Esophagus muscularis mucosa (tissue), 4 donors: ENCODE measurements at places on chromosomes 7 and 10. TPM values are rescaled to one million over a fixed set of nuclear protein-coding genes. Genes with fewer than 3 reads are reported as not detected.

GRCh38 chr7:84191261-84191660, 3.3 kb downstream of the SEMA3A start:
- no peak for DNase-seq

DNA sequence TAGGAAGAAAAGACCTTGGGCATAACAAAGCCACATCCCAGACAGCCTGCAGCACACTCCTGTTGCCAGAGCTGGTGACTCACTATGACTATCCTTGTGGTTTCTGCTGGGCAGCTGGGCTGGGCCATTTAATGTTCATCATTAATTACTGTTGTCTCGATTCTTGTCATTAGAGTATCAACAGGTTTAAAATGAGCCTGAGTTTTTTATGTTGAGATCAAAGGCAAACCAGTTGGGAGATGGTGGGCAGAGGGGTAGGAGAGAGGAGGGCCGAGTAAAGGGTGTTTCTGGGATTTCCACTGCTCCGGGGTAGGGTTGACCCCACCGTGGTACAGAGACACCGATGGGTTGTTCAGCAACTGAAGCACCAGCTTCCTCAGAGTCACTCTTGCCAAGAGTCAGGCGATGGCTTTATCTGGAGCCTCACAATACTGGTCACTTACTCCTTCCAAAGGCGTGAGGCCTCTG, 128.7 kb upstream of the LYZL1 start:
- DNase-seq = no peak

GRCh38 chr7:111788286-111789047, 226.2 kb upstream of the IMMP2L start:
- DNase-seq = no peak

- no peak for DNase-seq
Measured at GRCh38 chr7:3446786-3447185, 145.7 kb downstream of the SDK1 start.

The OPN4 gene
- 0.32 TPM for total RNA-seq

DNA sequence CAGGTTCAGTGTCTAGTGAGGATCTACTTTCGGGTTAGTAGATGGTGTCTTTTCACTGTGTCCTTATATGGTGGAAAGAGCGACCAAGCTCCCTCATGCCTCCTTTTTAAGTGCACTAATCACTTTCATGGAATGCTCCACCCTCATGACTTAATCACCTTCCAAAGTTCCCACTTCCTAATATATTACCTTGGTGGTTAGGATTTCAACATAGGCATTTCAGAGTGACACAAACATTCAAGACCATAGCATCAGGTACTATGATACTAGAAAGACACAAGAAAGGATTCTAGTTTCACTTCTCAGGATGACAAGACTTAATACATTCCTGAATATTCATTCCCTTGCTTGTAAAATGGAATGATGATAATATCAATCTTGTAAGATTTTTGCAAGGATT, 119.1 kb upstream of the FAM3C start:
- DNase-seq = no peak

DNA sequence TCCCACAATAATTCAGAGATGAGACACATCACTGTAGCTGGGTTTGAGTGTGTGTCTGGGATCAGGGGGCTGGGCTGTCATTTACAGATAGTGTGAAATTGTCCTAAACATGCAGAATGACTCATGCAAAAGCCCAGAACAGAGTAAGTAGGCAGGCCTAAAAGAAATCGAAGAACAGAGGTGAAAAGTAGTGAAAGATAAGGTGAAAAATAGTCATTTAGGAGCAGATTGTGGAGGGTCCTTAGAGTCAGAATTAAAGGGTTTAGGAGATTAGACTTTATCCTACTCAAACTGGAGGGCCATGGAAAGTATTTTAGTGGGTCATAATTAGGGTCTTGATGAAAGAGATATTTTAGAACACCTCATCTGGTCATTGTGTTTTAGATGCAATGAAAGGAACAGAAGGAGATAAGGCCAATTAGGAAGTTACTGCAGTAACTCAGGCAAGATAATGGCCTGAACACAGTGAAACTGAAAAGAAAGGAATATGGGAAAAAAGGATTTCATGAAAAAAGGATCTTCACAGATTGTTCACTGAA, 58.3 kb upstream of the NEBL start:
- DNase-seq = no peak

DNA sequence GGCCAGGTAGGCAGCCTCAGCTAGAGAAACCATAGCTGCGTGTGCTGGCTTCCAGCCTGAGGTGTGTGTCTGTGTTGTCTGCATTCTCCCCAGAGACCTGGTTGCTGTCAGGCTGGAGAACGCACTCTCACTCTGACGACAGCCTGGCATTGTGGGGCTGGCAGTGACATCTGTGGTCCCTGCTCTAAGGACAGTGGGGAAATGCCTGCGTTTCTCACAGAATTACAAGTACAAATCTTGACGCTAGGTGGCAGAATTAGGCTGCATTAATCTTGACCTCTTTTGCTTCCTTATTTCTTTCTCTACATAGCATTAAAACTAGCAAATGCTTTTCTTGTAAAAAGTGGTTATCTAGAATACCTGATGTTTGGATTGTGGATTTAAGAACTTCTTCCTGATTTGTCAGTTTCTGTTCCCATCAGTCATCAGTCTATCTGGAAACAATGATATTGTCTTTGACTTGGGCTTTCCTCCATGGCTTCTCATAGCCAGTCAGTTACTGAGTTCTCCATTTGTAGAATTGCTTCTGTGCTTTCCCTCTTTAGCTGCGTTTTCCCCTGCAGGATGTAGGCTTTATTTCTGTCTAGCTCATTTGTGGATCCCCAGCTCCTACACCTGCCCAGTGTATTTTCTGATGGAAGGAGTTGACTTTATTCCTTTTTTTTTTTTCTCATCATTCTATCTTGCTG, 86.0 kb downstream of the FANK1 start:
- no peak for DNase-seq

- DNase-seq = no peak
Measured at GRCh38 chr7:74138945-74139843, 35.0 kb upstream of the EIF4H start.

GRCh38 chr7:93414574-93414973, 159.9 kb downstream of the CALCR start:
- no peak for DNase-seq

DNA sequence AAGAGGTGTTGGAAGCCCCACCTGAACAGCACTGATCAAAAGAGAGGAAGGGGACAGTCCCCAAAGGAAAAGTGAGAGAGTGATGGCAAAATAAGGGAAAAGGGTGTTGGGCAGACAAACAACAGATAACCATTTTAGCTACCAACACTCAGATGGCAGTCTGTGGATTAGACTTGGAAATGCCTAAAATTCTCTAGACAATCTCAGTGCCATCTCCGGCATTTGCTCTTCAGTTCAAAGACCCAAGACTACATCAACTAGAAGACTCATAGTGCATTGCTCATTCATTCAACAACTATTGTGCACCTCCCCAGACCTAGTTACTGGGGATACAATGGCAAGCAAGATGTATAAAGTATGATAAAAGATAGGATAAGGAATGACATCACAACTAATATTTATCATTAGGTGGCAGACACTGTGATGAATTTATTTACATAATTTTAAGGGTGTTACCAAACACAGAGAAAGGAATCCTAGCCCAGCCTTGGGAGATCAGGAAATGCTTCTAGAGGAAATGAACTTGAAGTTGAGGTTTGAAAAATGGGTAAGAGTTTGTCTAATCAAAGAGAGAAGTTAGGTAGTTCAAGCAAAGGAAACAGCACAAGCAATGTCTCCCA, 109.3 kb upstream of the ARID5B start:
- DNase-seq = peak; percentile 57

- no peak for DNase-seq
Measured at GRCh38 chr10:61175316-61175715, 231.3 kb upstream of the RHOBTB1 start.

GRCh38 chr10:32121648-32122047, 65.4 kb upstream of the KIF5B start:
- DNase-seq = no peak

DNA sequence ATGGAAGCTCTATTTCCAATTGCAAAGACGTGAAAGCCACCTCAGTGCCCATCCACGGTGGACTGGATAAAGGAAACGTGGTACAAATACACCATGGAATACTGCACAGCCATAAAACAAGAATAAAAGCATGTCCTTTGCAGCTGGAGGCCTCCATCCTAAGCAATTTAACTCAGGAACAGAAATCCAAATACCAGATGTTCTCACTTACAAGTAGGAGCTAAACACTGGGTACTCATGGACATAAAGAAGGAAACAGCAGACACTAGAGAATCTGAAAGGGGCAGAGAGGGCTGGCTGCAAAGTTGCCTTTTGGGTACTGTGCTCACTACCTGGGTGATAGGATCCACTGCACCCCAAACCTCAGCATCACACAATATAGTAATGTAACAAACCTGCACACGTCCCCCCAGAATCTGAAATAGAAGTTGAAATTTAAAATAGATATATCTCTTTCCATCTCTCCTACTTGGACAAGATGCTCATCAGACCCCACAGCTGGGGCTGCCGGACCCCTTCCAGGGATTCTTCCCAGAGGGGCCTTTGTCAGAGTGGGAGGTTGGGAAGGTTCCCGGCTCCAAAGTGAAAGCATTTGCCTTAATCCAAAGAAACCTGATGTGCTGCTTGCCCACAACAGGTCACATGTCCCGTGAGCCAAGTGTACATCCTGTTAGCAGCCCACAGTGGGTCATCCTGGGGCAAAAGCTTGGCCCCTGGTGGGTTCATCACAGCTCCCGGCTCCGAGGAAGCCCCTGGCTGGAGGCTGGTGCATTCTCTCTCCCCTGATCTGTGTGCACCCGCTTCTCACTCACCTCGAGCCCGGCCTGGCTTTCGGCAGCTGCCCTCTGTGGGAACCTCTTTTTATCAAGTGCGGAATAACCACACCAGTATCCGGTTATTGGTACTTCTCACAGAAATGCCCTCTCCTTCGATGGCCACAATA, 172.3 kb upstream of the PPP2R2D start:
- DNase-seq = no peak

- no peak for DNase-seq
Measured at GRCh38 chr10:43943119-43943817, 294.6 kb upstream of the ZNF32 start.

The SPOCK2 gene
- 4.6 TPM for total RNA-seq

GRCh38 chr7:2438775-2439174, 35.4 kb downstream of the CHST12 start:
- no peak for DNase-seq

The ANKRD2 gene
- not detected for total RNA-seq

The NRCAM gene
- total RNA-seq = 3.0 TPM

- no peak for DNase-seq
Measured at GRCh38 chr7:129923709-129924108, 29.1 kb downstream of the UBE2H start.

The PRXL2A gene
- 25.6 TPM for total RNA-seq

The AOC1 gene
- total RNA-seq = 0.33 TPM

DNA sequence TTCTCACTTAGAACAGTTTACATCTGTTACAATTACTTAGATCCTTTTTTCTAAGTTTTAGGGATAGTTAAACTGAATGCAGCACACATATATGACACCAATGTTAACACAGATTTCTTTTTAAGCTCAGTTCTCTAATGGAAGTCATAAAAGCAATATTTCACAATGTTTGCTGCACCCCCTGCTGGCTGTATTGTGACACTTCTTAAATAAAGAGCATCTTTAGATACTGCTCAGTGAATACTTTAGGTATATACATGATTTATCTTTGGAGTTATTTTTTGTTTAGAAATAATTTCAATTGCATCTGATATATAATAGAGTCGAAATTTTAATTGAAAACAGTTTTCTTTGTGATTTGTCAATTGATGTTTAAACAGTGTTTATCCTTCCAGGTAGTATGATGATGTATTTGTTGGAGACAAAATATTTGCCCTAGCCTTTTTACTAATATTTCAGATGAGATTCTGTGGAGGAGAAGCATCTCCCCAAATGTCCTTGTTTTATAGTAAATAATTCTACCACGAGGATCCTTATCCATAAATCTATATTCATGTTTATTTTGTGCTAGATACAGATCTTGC, 174.4 kb downstream of the ST7 start:
- no peak for DNase-seq

The INHBA gene
- total RNA-seq = 19.2 TPM

- DNase-seq = no peak
Measured at GRCh38 chr10:104264783-104265182, 4.2 kb upstream of the GSTO2 start.

The DRGX gene
- not detected for total RNA-seq

DNA sequence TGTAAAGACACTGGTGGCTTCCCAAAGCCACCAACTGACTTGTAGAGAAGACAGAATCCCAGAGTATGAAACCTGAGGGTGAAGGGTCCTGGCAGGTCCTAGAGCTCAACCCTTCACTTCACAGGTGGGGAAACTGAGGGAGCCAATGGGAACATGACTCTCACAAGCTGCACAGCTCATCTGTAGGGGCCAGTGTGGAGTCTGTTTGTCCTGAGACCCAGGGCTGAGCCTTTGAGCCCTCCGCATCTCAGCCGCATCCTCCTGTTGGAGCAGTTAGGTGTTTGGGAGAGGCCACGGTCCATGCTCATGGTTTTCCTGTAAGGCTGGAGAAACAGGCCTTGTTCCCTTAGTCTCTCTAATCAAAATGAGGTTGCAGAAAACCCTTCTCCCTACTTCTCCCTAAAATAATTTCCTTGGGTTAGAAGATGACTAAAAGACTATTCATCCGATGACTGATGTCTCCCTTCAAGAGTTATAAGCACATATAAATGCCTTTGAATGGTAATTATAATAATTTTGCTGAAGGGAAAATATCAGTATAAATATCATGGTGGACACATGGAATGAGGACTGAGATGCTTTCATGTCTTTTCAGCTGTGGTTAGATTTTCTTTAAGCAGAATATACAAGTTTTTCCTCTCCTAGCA, 10.3 kb downstream of the HTRA1 start:
- no peak for DNase-seq

DNA sequence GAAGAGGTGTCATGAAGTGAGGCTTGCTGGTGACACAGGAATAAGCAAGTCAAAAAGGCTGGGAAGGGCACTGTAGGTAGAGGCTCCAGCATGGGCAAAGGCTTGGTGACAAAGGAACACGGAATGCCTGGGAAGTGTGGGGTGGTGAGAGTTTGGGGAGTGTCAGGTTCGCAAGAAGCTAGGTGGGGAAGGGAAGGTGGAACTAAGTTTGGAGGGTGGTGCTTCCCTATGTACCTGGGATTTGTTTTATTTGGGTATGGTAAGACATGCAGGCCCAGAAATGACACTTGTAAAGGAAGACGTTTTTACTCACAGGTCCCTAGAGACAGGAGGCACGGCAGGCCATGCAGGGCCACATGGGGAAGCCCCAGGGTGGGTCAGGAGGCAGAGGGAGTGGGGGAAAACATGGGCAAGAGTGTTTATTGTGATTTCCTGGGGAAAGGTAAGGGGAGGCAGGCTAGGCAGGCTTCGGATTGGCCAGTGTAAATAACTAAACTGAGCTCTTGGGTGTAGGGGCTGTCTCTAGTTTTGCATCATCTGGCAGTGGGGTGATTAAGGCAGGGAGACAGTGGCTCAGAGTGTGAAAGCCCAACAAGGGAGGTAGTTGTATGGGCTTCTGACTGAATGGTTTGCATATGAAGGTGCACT, 52.1 kb downstream of the SH2D4B start:
- no peak for DNase-seq

DNA sequence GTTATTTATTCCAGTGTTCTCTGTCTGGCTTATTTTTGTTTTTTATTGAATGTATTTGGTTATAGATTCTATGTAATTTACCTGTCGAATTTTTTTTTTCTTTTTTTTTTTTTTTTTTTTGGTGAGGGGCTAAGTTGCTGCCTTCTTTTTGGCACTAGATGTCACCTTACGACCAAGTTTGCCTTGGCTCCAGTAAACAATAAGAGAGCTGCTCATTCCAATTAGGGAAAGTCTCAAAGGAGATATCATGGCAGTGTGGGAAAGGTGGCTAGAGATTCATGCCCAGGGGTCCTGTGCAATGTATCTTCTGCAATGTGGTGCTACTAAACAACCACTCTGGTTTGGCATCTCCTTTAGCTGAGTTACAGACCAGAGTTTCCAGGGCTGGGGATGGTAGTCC, 84.0 kb downstream of the PTPN20 start:
- no peak for DNase-seq
